ENCODE measurements at places on chromosomes 5 and 9.

- no peak for DNase-seq
Observed at GRCh38 chr5:181121675-181122561, 9.1 kb downstream of the OR2V1 start.

DNA sequence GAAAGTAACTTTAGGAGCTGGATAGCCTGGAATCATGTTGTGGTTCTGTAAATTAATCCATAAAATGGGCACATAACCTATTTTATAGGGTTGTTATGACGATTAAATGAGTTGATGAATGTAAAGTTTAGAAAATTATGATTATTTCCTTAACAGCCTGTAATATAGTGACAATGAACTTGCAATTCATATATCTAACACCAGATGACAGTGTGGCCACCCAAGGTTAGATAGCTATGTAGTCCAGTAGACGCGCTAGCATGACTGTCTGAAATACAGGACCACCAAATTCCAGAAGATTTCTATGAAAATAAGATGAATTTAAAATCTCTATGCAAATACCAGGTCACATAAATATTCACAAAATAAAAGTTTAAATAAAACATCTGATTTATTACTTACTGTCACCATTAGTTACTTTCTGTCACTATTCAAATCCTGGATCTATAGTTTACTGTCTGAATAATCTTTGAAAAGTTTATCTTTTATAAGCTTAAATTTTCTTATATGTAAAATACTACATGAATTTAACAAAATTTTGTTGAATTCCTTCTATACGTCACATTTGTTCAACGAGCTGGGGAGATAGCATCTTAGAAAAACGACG lies 26.1 kb upstream of the MACIR start:
- DNase-seq, result peak; percentile 13

- DNase-seq, result no peak
Observed at GRCh38 chr5:107639990-107640389, 30.7 kb downstream of the EFNA5 start.

- DNase-seq, result no peak
Observed at GRCh38 chr5:171481571-171482433, 62.4 kb downstream of the FGF18 start.

DNA sequence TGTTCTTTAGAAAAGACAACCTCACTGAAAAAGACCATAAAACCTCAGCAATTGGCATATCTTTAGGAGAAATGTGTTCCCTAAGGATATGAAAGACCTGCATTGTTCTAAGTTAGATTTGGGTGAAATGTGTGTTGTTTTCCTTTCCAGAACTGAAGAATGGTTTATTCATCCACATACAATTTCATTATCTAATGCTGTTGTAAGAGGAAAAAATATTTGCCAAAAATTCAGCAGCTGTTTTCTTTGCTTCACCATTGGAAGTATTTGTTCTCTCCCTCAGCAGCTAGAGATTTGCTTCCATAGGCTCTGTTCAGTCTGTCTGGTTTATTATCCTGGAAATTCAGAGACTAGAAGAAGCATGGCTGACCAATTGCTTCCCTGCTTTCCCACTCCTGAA lies 150.9 kb downstream of the ISOC1 start:
- DNase-seq, result no peak

DNA sequence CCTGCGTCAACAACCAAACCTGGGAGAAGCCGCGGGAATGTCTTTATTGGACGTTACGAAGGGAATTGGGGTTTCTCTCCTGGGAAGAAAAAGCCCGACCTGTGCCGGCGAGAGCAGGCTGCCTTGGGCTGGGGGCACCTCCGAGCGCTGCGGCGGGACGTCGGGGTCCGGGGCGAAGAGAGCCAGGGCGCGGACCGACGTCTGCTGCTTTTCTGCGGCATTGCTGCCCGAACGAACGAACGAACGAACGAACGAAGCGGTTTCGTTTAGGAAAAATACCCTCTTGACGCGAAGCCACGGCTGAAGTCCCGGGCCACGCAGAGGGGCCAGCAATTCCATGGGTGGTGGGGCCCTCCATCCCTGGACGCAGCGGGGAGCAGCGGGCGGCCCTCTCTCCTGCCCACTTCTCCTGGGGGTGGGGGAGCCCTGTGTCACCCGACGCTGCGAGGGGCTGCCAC lies 4.8 kb upstream of the PITX1 start:
- no peak for DNase-seq

DNA sequence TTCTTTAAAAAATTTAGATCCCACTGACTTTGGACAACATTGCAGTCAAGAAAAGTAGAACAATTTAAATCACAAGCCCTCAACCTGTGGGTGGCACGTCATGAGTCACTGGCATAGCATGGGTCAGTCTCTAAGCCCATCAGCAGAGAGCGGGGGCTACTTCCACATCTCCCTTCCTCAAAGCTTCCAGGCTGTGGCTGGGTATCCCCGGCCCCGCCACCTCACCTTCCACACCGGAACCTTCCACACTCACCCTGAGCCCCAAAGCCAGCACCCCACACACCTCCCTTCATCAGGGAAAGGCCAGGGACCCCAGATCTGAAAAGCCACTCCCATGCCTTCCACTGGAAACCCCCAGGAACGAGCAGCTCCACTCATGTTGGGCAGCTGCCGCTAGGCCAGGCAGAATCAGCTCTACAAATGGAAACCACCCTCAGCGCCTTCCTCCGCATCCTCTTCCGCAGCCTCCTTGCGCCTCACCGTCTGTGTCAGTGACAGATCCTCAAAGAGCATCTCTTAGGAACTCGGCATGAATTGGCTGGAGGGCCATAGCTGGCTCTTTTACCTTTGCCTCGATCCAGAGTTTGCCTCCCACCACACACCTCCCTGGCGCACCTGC lies 156.5 kb downstream of the ERCC6L2 start:
- no peak for DNase-seq

DNA sequence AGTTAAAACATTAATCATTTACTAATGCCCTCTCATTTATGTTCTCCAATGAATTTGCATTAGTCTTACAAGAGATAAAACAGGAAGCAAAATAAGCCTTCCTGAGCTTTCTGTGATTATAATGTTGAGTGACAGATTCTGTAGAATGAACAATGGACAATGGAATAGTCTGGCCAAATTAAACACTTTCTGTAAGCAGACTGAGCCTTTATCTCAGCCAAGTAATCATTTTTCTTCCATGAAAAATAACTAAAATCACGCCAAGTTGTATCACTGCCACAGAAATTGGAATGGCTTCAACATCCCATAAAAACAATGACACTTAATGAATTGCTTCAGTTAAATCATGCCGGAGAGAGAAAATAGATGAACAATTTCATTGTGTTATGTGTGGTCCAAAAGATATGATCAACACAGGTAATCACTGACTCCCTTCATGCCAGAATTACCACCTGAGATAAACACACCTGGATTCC lies 63.0 kb downstream of the TSSK1B start:
- no peak for DNase-seq

GRCh38 chr9:88196142-88196790 lies 58.0 kb upstream of the SPATA31C2 start:
- no peak for DNase-seq
